ENCODE measurements at places on chromosomes 3 and 15.

DNA sequence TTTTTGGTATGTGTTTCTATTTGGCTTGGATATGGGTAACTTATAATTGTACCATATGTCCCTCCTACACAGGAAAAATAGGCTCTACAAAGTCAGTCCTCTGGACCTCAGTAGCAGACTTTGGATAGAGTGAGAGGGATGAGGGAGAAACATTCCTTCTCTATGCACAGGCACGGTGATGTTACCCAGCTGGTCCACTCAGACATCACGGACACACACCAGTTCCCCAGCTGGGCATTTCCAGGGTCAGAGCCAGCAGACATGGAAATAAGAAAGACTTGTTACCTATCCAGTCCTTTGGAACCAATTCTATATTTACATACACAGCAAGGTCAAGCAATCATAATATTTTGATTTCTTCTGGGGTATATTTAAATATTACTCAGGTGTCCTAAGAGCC, 433.1 kb upstream of the KCNMB2 start:
- no peak for DNase-seq

- peak; percentile 94 for DNase-seq
Observed at GRCh38 chr15:33201491-33202231, 7.1 kb upstream of the FMN1 start.

- DNase-seq = no peak
Observed at GRCh38 chr3:145483992-145484391, 677.0 kb downstream of the PLOD2 start.

- peak; percentile 56 for DNase-seq
Observed at GRCh38 chr3:33218446-33219174, at the start of gene SUSD5. SUSD5 (minus strand) TSS chr3:33218810; CDS start chr3:33218797, 13 bp downstream.

GRCh38 chr3:124053871-124054270, 61.9 kb upstream of the ROPN1 start:
- no peak for DNase-seq

- no peak for DNase-seq
Observed at GRCh38 chr15:71136793-71137518, 21.7 kb downstream of the THSD4 start.

DNA sequence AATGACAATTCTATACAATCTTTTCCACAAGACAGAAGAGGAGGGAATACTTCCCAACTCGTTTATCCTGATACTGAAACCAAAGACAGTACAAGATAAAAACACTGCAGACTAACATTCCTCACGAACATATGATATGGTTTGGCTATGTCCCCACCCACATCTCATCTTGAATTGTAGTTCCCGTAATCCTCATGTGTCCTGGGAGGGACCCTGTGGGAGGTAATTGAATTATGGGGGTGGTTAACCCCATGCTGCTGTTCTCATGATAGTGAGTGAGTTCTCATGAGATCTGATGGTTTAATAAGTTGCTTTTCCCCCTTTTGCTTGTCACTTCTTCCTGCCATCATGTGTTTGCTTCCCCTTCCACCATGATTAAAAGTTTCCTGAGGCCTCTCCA, 83.9 kb upstream of the PROK2 start:
- no peak for DNase-seq

- peak; percentile 32 for DNase-seq
Observed at GRCh38 chr15:100601163-100601562, 821 bp downstream of the LINS1 start.

GRCh38 chr3:394775-395174, 198.2 kb downstream of the CHL1 start:
- DNase-seq = no peak

- no peak for DNase-seq
Observed at GRCh38 chr3:24462737-24463136, 31.9 kb downstream of the THRB start.

DNA sequence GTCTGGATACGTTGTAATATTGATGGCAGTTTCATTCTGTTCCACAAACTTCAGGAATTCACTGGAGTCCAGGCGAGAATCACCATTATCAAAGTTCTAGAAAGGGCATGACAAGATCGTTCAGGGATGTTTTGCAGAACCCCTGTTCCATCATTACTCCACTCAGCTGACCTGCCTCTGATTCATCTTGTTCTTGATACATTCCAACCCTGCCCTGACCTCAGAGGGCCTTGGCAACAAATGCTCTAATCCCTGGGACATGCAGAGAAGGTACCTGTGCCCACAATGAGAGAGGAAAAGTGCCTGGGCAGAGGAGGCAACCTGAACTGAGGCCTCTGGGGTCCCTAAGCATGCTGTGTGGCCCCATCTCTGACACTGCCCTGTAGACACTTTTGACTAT, 45.9 kb downstream of the FSTL1 start:
- DNase-seq = no peak

DNA sequence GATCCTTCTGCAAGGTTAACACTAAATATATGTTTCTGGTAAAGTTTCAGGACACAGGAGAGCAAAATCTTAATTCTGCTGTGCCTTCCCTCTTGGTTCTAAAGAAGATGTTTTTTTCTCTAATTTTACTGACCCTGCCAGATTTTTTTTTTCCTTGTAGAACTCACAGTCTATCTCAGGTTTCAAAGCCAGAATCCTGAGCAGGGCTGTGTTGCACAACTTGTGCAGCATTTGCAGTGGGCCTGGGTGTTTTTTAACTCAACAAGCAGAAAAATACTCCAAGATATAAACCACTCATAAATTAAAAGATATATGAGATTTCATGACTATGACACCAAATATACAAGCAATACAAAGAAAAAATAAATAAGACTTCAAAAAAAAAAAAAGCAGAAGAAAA, 40.2 kb upstream of the ARF4 start:
- DNase-seq = no peak

DNA sequence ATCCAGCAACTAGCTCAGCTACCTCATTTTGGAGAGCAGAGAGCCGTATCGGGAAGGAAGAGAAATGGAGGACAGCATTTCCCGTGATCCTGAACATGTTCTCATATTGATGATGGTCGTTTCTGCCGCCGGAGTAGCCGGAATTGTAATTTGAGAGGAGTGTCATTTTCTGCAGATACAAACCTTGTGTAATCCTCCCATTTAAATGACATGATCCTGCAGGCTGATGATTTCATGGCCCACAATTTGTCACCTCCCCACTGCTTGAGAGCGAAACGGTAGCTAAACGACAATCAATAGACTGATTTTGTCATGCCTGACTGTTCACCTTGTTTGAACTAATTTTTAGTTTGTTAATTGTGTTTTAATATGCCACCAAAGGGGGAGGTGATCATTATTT, 126.5 kb upstream of the CNTN6 start:
- DNase-seq = no peak

DNA sequence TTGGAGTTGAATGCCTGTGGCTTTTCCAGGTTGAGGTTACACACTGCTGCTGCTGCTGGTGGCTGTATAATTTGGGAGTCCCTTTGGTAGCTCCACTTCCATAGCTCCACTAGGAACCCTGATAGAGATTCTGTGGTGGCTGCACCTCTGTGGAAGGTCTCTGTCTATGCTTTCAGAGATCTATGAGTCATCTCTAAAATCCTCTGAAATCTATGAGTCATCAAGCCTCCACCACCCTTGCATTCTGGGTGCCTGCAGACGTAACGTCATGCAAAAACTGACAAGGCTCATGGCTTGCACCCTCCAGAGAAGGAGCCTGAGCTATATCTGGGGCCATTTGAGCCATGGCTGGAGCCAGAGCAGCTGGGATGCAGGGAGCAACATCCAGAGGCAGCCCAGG, 1037.0 kb upstream of the CFAP20DC start:
- DNase-seq = peak; percentile 23

DNA sequence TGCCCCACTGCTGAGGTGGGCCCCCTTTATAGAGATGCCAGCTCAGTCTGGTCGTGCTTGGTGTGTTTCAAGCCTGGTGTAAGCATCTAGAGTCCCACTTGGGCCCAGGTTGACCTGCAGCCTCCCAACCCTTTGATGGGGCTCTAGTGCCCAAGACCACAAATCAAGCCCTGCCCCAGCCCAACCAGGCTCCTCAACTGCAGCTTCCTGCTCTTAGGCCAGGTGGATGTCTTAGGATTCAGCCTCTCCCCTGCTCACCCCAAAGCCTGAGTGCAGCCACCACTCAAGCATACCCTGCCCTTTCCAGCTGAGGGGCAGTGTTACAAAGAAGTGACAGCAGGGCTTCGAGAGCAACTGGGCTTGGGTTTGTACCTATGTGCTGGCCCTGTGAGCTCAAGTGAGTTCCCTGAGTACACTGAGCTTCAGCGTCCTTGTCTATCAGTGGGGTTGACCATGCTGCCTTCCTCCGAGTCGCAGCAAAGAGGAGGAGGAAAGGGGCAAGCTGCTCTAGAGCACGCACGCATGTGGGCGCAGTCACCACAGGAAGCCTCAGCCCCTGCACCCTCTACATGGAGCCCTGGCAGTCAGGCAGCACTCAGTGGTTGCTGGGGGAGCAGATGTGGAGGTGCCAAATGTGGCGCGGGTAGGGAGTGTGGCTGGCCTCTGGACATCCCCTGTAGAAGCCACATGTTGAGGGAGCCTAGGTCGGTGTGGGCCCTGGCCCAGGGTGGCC, 120.7 kb downstream of the EEFSEC start:
- DNase-seq = no peak

GRCh38 chr3:102450976-102451375, 16.2 kb downstream of the ZPLD1 start:
- peak; percentile 43 for DNase-seq
